ENCODE measurements at places on chromosomes 2 and 18.

- no peak for DNase-seq
These were observed 36.1 kb downstream of the C18orf54 start for GRCh38 chr18:54393648-54394294.

- DNase-seq: no peak
These were observed 3.5 kb downstream of the CAPN14 start for GRCh38 chr2:31213601-31214443.

DNA sequence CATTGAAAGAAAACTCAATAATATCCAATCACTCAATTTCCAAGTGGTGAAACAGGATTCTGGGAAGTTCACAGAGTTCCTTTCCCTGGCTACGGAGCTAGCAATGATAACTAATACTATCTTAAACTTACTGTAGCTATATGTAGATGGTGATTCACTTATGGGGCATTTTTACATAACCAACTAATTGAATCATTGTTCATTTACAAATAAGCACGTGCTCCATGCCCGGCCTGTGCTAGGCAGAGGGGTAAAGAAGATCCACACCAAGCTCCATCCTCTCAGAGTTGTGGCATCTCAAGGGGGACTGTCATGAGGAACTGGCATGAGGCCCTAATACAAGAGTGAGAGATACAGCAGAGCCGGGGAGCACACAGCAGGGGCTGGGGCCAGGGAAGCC, 176.3 kb downstream of the ANKRD30B start:
- no peak for DNase-seq

DNA sequence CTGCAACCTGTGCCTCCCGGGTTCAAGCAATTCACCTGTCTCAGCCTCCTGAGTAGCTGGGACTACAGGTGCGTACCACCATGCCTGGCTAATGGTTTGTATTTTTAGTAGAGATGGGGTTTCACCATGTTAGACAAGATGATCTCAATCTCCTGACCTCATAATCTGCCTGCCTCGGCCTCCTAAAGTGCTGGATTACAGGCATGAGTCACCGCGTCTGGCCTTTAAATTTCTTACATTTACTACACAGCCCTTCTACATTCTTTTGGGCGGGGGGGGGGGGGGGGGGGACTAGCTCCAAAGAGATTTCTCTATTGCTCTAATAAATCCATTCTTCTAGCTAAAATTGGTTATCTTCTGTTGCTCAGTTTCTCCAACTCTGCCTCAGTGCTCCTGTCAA, 964.9 kb upstream of the ACVR2A start:
- DNase-seq: no peak

DNA sequence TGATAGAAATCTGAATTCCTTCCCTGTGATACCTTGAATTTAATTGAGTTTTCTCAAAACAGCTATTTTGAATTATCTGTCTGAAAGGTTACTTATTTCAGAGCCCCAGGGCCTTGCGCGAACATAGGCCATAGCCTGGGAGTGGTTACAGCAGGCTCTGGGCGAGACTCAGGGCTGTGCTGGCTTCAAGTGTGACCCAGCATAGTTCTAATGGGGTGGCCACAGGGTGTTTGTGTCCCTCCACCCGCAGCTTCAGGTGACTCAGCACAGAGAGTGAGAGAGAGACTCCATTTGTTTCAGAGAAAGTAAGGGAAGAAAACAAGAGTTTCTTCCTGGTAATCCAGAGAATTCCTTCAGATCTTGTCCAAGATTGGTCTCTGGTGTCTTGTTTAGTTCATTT, 137.9 kb upstream of the POU3F3 start:
- no peak for DNase-seq

GRCh38 chr2:26212011-26212410, 32.4 kb downstream of the HADHA start:
- no peak for DNase-seq

- DNase-seq: no peak
These were observed 565.2 kb upstream of the LINC00305 start for GRCh38 chr18:64714086-64714485.

All from activated effector memory CD4-positive, alpha-beta T cell treated with anti-CD3 and anti-CD28 coated beads, Interleukin-2, amount 50 U/mL, for 16 hours (primary cell).